ENCODE measurements at places on chromosomes 6 and 20.
A peak's percentile ranks its signal among the peaks of the same experiment; 100 is the strongest.

- H3K4me1 ChIP-seq: no peaks in the 10 kb centered on the region
- H3K27me3 ChIP-seq: peaks cover 2% of the 10 kb centered on the region
- no peak overlapping the region for H3K27ac ChIP-seq
- DNase-seq: no peak
- H3K4me3 ChIP-seq: no peak overlapping the region
Measured at GRCh38 chr20:17749978-17750721, 50.4 kb downstream of the BANF2 start.

- H3K27ac ChIP-seq: peak overlapping the region; percentile 48
- H3K36me3 ChIP-seq: no peaks in the 10 kb centered on the region
- H3K27me3 ChIP-seq: no peaks in the 10 kb centered on the region
Measured at GRCh38 chr6:13462458-13463327, 24.7 kb downstream of the GFOD1 start.

GRCh38 chr20:18164356-18164755, 26.7 kb downstream of the KAT14 start:
- no peaks in the 10 kb centered on the region for H3K36me3 ChIP-seq
- H3K27ac ChIP-seq: no peak overlapping the region
- no peak for DNase-seq

GRCh38 chr6:75222261-75222660, 16.4 kb upstream of the COL12A1 start:
- H3K36me3 ChIP-seq: no peaks in the 10 kb centered on the region
- no peak for DNase-seq
- H3K4me3 ChIP-seq: no peak overlapping the region
- peaks cover 9% of the 10 kb centered on the region for H3K27me3 ChIP-seq

DNA sequence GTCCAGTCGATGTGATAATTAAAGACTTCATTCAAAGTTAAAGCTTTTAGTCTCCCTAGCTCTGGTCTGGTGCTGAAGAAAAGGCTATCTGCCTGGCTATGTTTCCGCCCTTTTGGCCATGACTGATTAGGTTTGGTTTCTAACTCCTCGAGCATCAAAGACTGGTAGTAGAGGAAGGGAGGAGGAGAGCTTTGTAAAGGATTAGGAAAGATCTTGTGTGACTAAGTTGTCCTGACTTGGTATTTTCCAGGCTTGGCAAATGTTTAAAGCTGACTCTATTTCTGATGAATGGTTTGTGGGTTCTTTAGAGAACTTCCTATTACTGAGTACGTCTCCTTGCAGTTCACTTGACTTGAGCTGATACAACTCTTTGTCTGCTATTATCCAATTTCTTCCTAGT, 312.9 kb downstream of the GJA1 start:
- H3K27me3 ChIP-seq: no peaks in the 10 kb centered on the region
- H3K4me1 ChIP-seq: no peaks in the 10 kb centered on the region
- no peak overlapping the region for H3K27ac ChIP-seq
- DNase-seq: no peak
- H3K4me3 ChIP-seq: no peak overlapping the region

GRCh38 chr20:37291724-37292126, 2.3 kb downstream of the MANBAL start:
- peaks cover 9% of the 10 kb centered on the region for H3K36me3 ChIP-seq
- H3K27ac ChIP-seq: no peak overlapping the region
- H3K4me3 ChIP-seq: no peak overlapping the region
- DNase-seq: no peak

- H3K36me3 ChIP-seq: no peaks in the 10 kb centered on the region
- no peak for DNase-seq
- H3K4me3 ChIP-seq: no peak overlapping the region
Measured at GRCh38 chr20:46458866-46459750, 52.7 kb upstream of the ELMO2 start.

DNA sequence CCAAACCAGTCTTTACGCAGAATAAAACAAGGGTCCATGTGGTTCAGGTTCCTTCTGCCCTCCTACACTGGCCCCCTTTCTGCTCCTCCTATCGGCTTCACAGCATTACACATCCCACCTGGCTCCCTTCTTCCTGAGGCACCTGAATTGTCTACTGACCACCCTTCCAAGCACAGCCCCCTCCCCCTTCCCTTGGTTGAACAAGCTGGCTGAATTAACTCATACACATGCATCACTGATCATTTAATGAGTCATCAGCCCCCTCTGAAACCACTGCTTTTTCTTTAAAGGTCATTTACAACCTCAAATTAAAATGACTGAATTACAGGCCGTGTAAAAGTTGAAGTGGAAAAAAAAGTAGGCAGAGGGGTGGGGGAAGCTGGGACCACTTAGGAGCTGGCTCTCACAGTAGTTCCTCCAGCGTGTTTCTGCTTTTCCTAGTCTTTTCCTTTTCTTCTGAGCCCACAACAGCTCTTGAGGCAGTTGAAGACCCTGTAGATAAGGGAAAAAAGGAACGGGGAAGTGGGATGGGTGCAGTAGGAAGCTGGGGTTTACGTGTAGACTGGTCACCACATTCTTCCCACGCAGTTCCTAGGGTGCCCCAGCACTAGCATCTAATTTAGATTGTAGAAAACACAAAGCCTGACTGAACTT, 67.6 kb downstream of the FYN start:
- no peak for DNase-seq
- H3K4me3 ChIP-seq: no peak overlapping the region
- peaks cover 75% of the 10 kb centered on the region for H3K4me1 ChIP-seq
- H3K36me3 ChIP-seq: peaks cover 7% of the 10 kb centered on the region

DNA sequence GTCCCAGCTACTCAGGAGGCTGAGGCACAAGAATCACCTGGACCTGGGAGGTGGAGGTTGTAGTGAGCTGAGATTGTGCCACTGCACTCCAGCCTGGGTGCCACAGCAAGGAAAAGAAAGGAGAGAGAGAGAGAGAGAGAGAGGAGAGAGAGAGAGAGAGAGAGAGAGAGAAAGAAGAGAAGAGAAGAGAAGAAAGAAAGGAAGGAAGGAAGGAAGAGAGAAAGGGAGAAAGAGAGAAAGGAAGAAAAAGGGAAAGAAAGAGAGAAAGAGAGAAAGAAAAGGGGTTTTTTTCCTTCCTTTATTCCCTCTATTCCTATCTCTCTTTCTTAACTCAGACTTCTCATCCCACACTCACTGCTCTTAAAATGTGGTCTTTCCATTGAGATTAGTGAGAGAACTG, 238.7 kb upstream of the PRDM1 start:
- H3K27ac ChIP-seq: no peak overlapping the region
- no peak overlapping the region for H3K4me3 ChIP-seq
- H3K36me3 ChIP-seq: no peaks in the 10 kb centered on the region
- H3K4me1 ChIP-seq: no peaks in the 10 kb centered on the region

GRCh38 chr6:75204959-75205775, 686 bp downstream of the COL12A1 start:
- peaks cover 77% of the 10 kb centered on the region for H3K27me3 ChIP-seq
- peak overlapping the region; percentile 54 for H3K4me3 ChIP-seq
- no peak for DNase-seq

DNA sequence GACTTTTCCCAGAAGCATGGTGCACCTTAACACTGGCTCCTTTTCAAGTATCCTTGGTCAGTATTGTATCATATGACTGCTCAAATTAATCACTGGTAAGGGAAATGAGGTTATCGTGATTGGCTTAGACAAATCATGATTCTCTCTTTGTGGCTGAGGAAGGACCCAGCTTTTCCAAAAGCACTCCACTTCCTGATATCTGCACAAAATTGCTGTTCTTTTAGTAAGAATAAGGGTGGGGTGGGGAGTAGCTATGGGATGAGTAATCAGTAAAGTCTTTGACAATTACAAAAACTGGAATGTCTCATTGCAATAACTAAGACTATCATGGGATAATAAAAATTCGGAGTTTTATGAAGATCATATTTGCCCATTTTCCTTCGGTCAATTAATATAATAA, 9.0 kb upstream of the RIPPLY2 start:
- H3K27me3 ChIP-seq: peaks cover 2% of the 10 kb centered on the region
- DNase-seq: no peak
- H3K27ac ChIP-seq: no peak overlapping the region
- no peaks in the 10 kb centered on the region for H3K36me3 ChIP-seq
- no peaks in the 10 kb centered on the region for H3K4me1 ChIP-seq

DNA sequence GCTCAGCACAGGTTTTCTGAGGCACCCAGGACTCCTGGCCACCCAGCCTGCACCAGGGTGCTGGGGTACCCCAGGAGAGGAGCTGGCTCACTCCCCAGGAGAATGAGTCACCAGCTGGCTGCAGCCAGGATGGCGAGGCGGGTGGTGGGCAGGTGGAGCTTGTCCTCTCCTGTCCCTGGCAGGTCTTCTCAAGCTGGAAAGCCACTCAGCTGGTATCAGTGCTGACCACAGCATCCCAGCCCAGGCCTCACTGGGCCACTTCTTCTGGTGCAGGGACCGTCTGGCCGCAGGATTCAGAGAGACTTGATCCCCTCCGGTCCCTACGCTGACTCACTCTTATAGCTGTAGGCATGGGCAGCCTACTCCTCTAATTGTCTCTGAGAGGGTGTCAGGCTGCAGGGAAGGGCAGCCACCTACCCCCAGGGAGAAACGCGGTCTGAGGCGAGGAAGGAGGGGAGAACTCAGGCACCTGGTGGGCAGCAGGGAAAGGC, 22.2 kb downstream of the TFEB start:
- peaks cover 23% of the 10 kb centered on the region for H3K4me1 ChIP-seq
- H3K4me3 ChIP-seq: no peak overlapping the region
- no peak for DNase-seq
- no peaks in the 10 kb centered on the region for H3K27me3 ChIP-seq
- no peak overlapping the region for H3K27ac ChIP-seq

DNA sequence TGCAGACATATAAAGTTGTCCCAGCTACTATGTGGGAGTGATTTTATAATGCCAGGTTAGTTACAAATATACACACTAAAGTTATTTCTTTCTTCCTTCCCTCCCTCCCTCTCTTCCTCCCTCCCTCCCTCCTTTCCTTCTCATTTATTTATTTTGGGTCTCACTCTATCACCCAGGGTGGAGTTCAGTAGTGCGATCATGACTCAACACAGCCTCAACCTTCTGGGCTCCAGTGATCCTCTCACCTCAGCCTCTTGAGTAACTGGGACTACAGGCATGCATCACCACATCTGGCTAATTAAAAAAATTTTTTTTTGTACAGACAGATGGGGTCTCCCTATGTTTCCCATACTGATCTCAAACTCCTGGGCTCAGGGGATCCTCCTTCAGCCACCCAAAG, 59.2 kb downstream of the PHF20 start:
- H3K36me3 ChIP-seq: no peaks in the 10 kb centered on the region
- H3K4me1 ChIP-seq: no peaks in the 10 kb centered on the region
- H3K4me3 ChIP-seq: no peak overlapping the region
- H3K27me3 ChIP-seq: no peaks in the 10 kb centered on the region

- H3K27me3 ChIP-seq: no peaks in the 10 kb centered on the region
- H3K27ac ChIP-seq: no peak overlapping the region
- no peak overlapping the region for H3K4me3 ChIP-seq
- no peak for DNase-seq
Measured at GRCh38 chr6:48177786-48178185, 66.8 kb upstream of the PTCHD4 start.

- no peak for DNase-seq
- H3K27ac ChIP-seq: no peak overlapping the region
- no peaks in the 10 kb centered on the region for H3K27me3 ChIP-seq
- no peaks in the 10 kb centered on the region for H3K36me3 ChIP-seq
Measured at GRCh38 chr20:2320813-2321658, 25.2 kb downstream of the TGM3 start.

GRCh38 chr6:45432977-45433376, 55.2 kb upstream of the SUPT3H start:
- H3K36me3 ChIP-seq: no peaks in the 10 kb centered on the region
- H3K27ac ChIP-seq: peak overlapping the region; percentile 7
- peaks cover 26% of the 10 kb centered on the region for H3K4me1 ChIP-seq

GRCh38 chr6:23246896-23247295, 677.5 kb downstream of the HDGFL1 start:
- no peak overlapping the region for H3K4me3 ChIP-seq
- H3K27me3 ChIP-seq: no peaks in the 10 kb centered on the region
- H3K36me3 ChIP-seq: no peaks in the 10 kb centered on the region
- no peak overlapping the region for H3K27ac ChIP-seq
- DNase-seq: no peak
- H3K4me1 ChIP-seq: no peaks in the 10 kb centered on the region

GRCh38 chr20:41316051-41316450, 1.5 kb downstream of the ZHX3 start:
- H3K27me3 ChIP-seq: no peaks in the 10 kb centered on the region
- peaks cover 7% of the 10 kb centered on the region for H3K4me1 ChIP-seq
- DNase-seq: no peak
- H3K4me3 ChIP-seq: no peak overlapping the region
- H3K36me3 ChIP-seq: no peaks in the 10 kb centered on the region

DNA sequence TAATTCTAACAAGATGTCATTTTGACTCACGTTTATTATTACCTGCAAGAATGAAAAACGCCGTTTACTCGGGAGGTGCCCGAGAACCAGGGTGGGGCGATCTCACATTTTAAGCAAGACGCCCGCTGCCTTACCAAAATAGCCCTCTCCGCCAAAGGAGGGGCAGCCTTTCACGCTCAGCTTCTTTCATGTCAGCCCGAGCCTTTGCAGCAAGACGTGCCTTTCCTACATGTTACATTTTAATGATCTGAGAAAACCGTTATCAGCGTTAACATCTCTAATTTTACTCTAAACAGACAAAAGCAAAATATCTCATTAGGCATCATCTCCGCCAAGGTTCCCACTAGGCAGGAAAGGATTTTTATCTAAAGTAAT, 2.0 kb downstream of the BACH2 start:
- no peaks in the 10 kb centered on the region for H3K27me3 ChIP-seq
- peak overlapping the region; percentile 79 for H3K4me3 ChIP-seq
- H3K36me3 ChIP-seq: peaks cover 3% of the 10 kb centered on the region
- H3K27ac ChIP-seq: peak overlapping the region; percentile 81
- peaks cover 35% of the 10 kb centered on the region for H3K4me1 ChIP-seq

DNA sequence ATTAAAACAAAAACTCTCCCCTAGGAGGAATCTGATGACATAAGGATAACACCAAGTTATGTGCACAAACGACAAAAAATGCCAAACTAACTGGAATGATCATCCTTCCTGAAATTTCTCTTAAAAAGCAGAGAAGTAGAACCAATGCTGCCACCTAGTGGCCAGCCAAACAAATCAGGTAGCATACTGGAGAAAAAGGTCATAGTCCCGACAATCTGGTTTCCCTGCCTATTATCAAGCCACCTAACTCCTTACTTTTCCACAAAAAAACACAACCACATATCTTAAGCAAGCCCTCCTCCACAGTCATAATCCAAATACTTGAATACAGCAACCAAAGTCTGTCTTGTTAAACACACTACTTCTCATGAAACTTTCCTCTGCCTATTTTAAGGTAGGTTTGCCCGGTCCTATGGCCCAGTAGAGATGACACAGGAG, 5.3 kb downstream of the OARD1 start:
- DNase-seq: no peak
- no peaks in the 10 kb centered on the region for H3K27me3 ChIP-seq
- H3K4me1 ChIP-seq: peaks cover 8% of the 10 kb centered on the region
- H3K4me3 ChIP-seq: no peak overlapping the region
- H3K36me3 ChIP-seq: peaks cover 3% of the 10 kb centered on the region
- no peak overlapping the region for H3K27ac ChIP-seq

- no peak overlapping the region for H3K27ac ChIP-seq
- DNase-seq: no peak
- no peaks in the 10 kb centered on the region for H3K36me3 ChIP-seq
- H3K4me3 ChIP-seq: no peak overlapping the region
- H3K27me3 ChIP-seq: no peaks in the 10 kb centered on the region
Measured at GRCh38 chr6:89050155-89050554, 30.4 kb upstream of the PNRC1 start.

- H3K27ac ChIP-seq: no peak overlapping the region
- no peak overlapping the region for H3K4me3 ChIP-seq
Measured at GRCh38 chr20:21017528-21018085, 88.6 kb downstream of the LINC00237 start.

Data from T-cell (primary cell).